ENCODE measurements at places on chromosomes 4 and X.

GRCh38 chr4:84279678-84280077 is 219.4 kb downstream of the NKX6-1 start:
- no peak for DNase-seq

DNA sequence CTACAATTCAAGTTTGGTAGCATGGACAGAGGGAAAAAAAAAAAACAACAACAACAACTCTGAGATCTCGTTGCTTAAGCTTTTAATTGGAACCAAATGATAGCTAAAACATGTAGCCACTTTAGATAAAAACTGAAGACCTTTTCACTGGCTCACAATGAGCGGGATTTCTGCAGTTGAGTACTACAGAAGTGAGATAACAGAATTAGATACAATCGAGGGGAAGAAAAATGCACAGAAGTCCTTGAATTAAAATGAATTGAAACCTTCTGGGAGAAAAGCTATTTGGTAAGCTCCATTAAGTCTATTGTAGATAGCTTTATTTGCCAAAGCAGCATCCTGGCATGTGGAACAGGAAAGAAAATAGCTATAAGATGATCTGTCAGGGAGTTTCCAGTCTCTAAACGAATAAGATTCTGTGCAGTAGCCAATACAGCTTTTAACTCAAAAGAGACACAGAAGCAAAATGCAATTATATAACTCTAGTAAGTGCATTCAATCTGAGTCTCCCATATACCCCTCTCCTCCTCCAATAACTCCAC is 248.5 kb downstream of the ENOX2 start:
- DNase-seq: no peak

- DNase-seq: peak; percentile 55
These were observed 11.7 kb downstream of the OTUD5 start for GRCh38 chrX:48945517-48946348.

- no peak for DNase-seq
These were observed 8.9 kb downstream of the POLA1 start for GRCh38 chrX:24702362-24703184.

DNA sequence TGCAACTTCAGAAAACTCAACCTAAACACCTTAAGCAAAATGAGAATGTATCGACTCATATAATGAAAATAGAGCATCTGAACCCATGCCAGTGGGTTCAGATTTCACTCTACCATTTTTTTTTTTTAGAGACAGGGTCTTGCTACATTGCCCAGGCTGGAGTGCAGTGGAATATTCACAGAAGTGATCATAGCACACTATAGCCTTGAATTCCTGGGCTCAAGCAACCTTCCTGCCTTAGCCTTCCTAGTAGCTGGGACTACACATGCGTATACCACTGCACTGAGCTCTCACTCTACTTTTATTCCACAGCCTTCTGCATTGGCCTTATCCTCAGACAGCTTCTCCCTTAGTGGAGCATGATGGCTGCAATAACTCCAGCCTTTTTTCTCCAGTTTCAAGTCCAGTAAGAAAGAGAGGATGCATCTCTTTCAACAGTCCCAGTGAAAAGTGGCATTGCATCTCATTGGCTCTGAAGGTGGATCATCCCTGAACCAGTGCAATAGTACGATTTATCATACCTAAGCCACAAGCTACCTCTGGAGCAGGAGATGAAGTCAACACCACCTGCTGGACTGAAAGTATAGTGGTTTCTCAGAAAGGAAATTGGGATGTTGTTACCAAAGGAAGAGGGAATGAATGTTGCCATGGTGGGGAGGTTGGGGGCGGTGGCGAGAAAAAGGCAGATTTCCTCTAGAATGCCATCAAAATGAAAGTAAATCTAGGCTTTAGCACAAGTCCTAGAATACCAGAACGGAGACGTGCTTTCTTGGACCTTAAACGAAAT is 2.0 kb upstream of the SOD3 start:
- DNase-seq: no peak
